Activated T-cell treated with anti-CD3 and anti-CD28 coated beads, Interleukin-2, amount 50 U/mL, for 72 hours (primary cell): ENCODE measurements at places on chromosomes 3 and 15. TPM values are rescaled to one million over a fixed set of nuclear protein-coding genes. Genes with fewer than 3 reads are reported as not detected.

- peaks cover 34% of the 10 kb centered on the region for H3K4me1 ChIP-seq
- H3K27ac ChIP-seq: no peak overlapping the region
- H3K27me3 ChIP-seq: no peaks in the 10 kb centered on the region
Measured at GRCh38 chr15:91522605-91523332, 330.7 kb upstream of the SLCO3A1 start.

SOX14 gene
- total RNA-seq: not detected

GRCh38 chr15:36108541-36108940 is 470.9 kb upstream of the CDIN1 start:
- no peaks in the 10 kb centered on the region for H3K27me3 ChIP-seq
- no peak for DNase-seq
- no peaks in the 10 kb centered on the region for H3K4me1 ChIP-seq
- H3K36me3 ChIP-seq: no peaks in the 10 kb centered on the region

- H3K27me3 ChIP-seq: no peaks in the 10 kb centered on the region
- peak overlapping the region; percentile 82 for H3K27ac ChIP-seq
- H3K4me3 ChIP-seq: peak overlapping the region; percentile 63
- H3K4me1 ChIP-seq: peaks cover 63% of the 10 kb centered on the region
- H3K36me3 ChIP-seq: no peaks in the 10 kb centered on the region
Measured at GRCh38 chr15:84736375-84736774, 12.0 kb upstream of the ZNF592 start.

DNA sequence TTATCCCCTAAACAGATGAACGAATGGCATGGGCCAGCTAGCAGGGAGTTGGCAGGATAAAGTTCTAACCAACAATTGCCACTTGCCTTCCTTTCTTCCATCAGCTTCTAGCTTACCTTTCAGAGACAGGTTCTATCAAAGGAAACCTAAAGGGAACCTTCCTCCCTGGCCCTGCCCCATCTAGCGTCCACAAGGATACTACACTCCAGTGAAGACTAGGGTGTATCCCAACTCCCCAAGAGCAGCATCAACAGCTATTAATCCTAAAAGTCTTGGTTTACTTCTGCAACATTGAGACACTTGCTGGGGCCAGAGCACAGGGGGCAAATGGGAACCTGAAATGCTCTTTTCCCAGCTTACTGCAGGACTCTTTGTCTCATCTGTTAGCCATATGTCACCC is 37.0 kb upstream of the TMC3 start:
- peaks cover 8% of the 10 kb centered on the region for H3K4me1 ChIP-seq
- H3K4me3 ChIP-seq: no peak overlapping the region
- no peaks in the 10 kb centered on the region for H3K36me3 ChIP-seq
- H3K27me3 ChIP-seq: no peaks in the 10 kb centered on the region
- no peak for DNase-seq

DNA sequence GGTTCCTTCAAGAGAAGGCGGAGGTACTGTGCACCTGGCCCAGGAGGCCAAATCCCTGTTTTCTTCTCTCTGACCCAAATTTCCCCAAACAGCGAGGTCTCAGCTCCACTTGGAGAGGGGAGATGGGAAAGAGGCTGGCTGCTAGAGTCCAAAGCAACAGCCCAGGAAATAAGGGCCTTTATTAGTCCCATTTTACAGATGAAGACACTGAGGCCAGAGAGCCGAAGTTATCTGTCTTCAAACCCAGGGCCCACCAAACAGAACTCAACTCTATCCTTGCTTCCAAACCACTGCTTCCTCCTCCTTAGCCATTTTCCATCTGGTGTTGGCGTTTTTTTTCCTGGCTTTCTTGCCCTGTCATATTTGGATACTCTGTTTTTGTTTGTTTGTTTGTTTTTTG is 22.0 kb upstream of the FLNB start:
- peaks cover 2% of the 10 kb centered on the region for H3K36me3 ChIP-seq
- H3K4me3 ChIP-seq: no peak overlapping the region
- no peaks in the 10 kb centered on the region for H3K27me3 ChIP-seq
- H3K4me1 ChIP-seq: peaks cover 25% of the 10 kb centered on the region

ITPKA gene
- total RNA-seq: 14.9 TPM

DNA sequence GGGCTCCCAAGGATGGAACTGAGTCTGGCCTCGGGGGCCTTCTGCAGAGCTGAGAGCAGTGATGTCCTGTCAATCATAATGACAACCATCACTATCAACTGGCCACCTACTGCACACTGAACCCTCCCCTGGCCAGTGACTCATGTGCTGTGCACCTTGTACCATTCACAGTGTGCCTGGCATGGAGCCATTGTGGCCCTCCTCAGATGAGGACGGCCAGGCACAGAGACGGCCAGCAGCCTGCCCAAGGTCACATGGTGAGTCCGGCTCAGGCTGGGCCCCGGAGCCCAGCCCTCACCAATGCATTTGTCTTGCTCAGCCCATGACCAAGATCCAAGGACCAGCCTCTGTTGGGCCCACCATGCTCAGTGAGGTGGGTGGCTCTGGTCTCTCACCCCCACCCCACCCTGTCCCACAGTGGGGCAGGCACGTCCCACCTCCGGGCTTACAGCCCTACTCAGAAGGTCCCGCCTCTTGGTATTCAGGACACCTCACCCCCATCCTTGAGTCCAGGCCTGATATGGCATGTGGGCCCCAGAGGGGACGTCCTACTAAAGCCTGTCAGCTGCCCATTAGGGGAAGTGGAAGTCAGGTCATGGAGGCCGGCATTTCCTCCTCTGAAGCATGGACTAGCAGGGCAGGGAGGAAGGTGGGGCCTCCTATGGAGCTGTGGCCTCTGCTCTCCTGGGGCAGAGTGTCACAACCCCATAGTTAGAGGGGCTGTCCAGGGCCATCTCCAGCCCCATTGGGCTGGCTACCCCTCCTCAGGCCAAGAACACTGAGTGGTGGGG is 35.9 kb upstream of the TMEM115 start:
- H3K36me3 ChIP-seq: no peaks in the 10 kb centered on the region
- no peak for DNase-seq
- no peak overlapping the region for H3K4me3 ChIP-seq
- no peak overlapping the region for H3K27ac ChIP-seq
- H3K27me3 ChIP-seq: no peaks in the 10 kb centered on the region
- H3K4me1 ChIP-seq: peaks cover 7% of the 10 kb centered on the region

DNA sequence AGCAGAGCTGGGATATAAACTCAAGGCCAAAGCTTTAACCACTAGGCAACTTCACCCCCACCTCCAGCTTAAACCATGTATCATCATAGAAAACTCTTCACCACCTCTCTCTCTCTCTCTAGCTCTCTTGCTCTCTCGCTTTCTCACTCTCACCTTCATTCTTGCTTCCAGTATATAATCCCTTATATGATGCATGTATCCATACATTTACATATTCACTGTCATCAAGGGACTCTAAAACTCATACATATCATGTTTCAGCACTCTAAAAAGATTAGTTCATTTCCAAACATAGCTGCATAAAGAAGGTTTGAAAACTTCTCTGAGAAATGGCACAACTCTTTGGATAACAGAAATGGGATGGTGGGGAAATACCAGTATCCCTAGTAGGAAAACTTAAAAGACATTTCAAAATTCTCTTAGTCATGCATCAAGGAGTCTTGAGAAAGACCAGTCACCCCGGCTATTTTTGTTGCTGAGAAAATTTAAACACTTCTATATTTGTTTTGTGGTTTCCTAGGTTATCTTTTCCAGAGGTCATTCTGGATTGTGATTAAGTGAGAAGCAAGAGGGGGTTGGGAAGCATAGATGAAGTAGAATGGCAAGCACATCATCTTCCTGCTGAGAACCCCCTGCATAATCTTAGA is 447.8 kb upstream of the THBS1 start:
- no peaks in the 10 kb centered on the region for H3K36me3 ChIP-seq
- DNase-seq: no peak
- H3K4me3 ChIP-seq: no peak overlapping the region
- H3K27ac ChIP-seq: peak overlapping the region; percentile 17

DNA sequence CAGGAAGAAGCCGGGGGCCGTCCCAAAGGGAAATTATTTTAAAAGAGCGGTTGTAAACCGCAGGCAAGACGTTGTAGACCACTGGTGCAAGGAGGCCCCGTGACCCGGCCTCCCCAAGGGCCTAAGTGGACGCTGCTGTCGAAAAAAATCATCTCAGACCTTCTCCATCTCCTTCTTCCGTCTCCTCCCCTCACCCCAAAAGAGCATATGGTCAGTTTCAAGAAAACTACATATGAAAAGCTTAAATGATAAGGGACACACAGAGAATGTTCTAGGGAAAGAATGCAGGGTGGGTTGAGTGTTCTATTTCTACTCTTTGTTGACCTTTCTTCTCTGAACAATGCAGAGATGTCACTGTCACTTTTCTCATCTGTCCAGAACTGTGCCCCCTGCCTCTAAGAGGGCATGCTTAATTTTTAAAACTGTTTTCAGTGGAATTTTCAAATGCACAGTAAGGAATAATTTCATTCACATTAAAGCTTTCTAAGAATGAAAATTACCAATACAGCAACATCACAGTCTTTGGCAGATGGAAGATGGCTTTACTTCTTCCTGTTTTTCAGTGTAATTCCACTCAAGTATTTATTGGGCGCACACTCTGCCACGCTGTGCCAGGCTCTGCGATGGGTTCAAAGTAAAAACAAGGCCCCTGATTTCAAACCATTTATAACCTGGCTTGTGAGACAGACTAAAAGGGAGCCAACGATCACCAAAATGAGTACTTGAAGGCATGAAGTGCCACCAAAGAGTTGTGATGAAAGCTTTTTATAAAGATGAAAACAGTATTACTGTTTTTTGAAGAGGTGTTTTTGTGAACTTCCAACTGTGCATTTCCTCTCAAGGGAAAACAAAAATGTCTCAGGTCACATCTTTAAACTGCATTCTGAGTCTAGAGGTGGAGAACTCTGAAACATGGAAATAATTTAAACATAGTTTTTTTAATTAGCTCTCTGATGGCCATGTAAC is 891 bp upstream of the TOP2B start:
- H3K4me3 ChIP-seq: peak overlapping the region; percentile 94
- peaks cover 8% of the 10 kb centered on the region for H3K36me3 ChIP-seq
- peaks cover 48% of the 10 kb centered on the region for H3K4me1 ChIP-seq
- H3K27me3 ChIP-seq: no peaks in the 10 kb centered on the region
- DNase-seq: no peak

- H3K27me3 ChIP-seq: no peaks in the 10 kb centered on the region
- no peaks in the 10 kb centered on the region for H3K4me1 ChIP-seq
- DNase-seq: no peak
- no peak overlapping the region for H3K4me3 ChIP-seq
- no peak overlapping the region for H3K27ac ChIP-seq
Measured at GRCh38 chr3:22288756-22289155, 537.7 kb upstream of the ZNF385D start.

DNA sequence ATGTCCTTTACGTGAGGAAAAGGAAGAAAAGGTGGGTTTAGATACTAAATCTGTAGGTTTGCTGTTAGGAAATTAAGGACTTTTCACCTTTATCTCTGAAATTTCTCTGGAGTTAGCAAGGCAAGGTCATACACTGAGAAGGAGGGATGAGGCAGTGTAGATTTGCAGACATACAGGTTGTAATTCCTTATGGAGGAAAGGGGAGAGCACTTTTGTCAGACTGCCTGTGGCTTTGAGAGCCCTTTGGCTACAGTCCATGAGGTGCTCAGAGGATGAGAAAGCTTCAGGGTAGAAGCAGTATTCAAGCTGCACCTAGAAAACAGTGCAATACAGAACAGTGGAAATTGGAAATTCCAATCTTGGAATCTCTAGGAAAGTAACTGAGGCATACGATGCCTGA is 8.3 kb downstream of the RPL14 start:
- H3K27me3 ChIP-seq: no peaks in the 10 kb centered on the region
- H3K27ac ChIP-seq: peak overlapping the region; percentile 58
- no peak for DNase-seq
- peaks cover 28% of the 10 kb centered on the region for H3K4me1 ChIP-seq
- H3K4me3 ChIP-seq: no peak overlapping the region
- peaks cover 33% of the 10 kb centered on the region for H3K36me3 ChIP-seq

DNA sequence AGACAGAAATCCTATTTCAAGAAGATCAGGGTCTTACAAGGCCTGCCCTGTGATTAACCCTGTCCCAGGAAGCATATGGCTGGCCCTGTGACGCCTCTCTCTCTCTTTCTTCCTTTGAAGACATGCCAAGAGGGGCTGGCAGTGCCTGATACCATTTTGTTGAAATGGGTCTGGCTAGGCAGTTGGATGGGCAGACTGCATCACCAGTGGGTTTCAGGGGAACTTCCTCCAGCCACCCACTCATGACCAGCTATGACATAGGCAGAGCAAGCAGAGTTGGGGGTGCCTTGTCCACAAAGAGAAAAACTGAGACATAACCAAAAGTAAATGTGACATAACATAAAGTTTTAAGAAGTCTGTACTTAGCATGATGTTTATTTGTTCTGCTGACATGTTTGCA is 31.4 kb upstream of the MANF start:
- no peaks in the 10 kb centered on the region for H3K27me3 ChIP-seq
- H3K4me1 ChIP-seq: no peaks in the 10 kb centered on the region
- no peak overlapping the region for H3K4me3 ChIP-seq
- DNase-seq: no peak
- H3K36me3 ChIP-seq: no peaks in the 10 kb centered on the region

CP gene
- not detected for total RNA-seq

GRCh38 chr15:60408463-60408981 is 10.7 kb upstream of the ANXA2 start:
- H3K4me3 ChIP-seq: no peak overlapping the region
- H3K27ac ChIP-seq: peak overlapping the region; percentile 18
- H3K4me1 ChIP-seq: peaks cover 21% of the 10 kb centered on the region
- no peaks in the 10 kb centered on the region for H3K36me3 ChIP-seq

DNA sequence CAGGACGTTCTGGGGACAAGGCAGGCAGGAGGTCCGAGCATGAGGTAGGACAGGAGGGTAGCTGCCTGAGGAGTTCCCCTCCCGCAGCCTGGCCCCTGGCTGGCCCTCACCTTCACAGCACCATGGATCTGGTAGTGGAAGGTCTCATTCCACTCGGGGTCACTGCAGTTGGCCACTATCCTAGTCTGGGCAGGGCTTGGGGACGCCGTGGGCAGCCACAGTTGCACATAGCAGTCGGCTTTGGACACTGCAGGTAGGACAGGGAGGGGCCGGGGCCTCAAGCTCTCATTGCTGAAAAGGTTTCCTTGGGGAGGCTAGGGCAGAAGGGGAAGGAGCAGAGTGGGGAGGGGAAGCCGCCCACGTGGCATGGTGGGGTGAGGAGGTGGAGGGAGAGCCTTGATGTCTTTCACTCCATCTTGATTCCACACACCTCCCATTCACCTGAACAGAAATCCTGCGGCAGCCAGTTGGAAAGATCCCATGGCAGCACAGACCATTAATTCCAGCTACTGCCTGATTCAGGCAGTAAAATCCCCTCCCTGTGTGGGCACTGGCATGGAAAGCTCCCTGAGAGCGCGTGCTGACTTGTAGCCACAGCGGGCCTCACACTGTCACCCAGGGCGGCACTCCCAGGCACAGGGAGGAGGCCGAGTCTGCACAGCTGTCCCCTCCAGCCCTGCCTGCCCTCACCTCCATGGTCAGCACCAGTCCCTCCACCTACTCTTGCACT is 2.1 kb downstream of the PLA2G4F start:
- H3K27ac ChIP-seq: no peak overlapping the region
- no peak for DNase-seq
- no peak overlapping the region for H3K4me3 ChIP-seq
- H3K4me1 ChIP-seq: no peaks in the 10 kb centered on the region

DMXL2 gene
- 10.8 TPM for total RNA-seq

GRCh38 chr3:12585970-12586369 is 29.1 kb downstream of the MKRN2 start:
- H3K36me3 ChIP-seq: peaks cover 18% of the 10 kb centered on the region
- H3K27ac ChIP-seq: peak overlapping the region; percentile 75
- H3K4me3 ChIP-seq: no peak overlapping the region
- no peak for DNase-seq
- no peaks in the 10 kb centered on the region for H3K4me1 ChIP-seq
